ENCODE measurements at places on chromosomes 2 and 18. TPM values are rescaled to one million over a fixed set of nuclear protein-coding genes. Genes with fewer than 3 reads are reported as not detected.

DNA sequence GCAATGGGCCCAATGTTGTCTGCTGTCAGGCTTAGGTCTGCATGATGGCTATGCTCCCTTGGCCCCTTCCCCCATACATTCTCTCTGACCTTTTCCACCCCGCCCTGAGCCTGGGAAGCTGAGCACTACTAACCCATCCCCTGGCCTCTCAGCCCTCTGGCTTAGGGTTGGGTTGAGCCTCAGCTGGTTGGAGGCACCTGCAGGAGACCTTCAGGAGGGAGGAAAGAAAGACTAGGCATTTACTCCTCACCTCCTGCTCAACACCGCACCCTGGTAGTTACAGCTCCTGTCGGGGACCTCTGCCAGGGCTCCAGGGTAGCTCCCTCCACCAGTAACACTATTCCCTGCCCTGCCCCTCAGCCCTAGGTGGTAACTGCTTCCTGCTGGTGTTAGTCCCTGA lies 80.5 kb downstream of the GALNT14 start:
- H3K27ac ChIP-seq, result no peak overlapping the region
- no peak for DNase-seq
- no peaks in the 10 kb centered on the region for H3K36me3 ChIP-seq
- no peaks in the 10 kb centered on the region for H3K4me1 ChIP-seq

- DNase-seq, result no peak
- no peaks in the 10 kb centered on the region for H3K4me1 ChIP-seq
- H3K27ac ChIP-seq, result no peak overlapping the region
- no peak overlapping the region for H3K4me3 ChIP-seq
- H3K36me3 ChIP-seq, result peaks cover 12% of the 10 kb centered on the region
Measured at GRCh38 chr18:10680271-10680596, 154.4 kb downstream of the NAPG start.

GRCh38 chr2:213679894-213680293 lies 395.6 kb downstream of the SPAG16 start:
- no peaks in the 10 kb centered on the region for H3K4me1 ChIP-seq
- no peak overlapping the region for H3K4me3 ChIP-seq
- no peaks in the 10 kb centered on the region for H3K36me3 ChIP-seq
- H3K27me3 ChIP-seq, result no peaks in the 10 kb centered on the region
- no peak overlapping the region for H3K27ac ChIP-seq
- DNase-seq, result no peak

DNA sequence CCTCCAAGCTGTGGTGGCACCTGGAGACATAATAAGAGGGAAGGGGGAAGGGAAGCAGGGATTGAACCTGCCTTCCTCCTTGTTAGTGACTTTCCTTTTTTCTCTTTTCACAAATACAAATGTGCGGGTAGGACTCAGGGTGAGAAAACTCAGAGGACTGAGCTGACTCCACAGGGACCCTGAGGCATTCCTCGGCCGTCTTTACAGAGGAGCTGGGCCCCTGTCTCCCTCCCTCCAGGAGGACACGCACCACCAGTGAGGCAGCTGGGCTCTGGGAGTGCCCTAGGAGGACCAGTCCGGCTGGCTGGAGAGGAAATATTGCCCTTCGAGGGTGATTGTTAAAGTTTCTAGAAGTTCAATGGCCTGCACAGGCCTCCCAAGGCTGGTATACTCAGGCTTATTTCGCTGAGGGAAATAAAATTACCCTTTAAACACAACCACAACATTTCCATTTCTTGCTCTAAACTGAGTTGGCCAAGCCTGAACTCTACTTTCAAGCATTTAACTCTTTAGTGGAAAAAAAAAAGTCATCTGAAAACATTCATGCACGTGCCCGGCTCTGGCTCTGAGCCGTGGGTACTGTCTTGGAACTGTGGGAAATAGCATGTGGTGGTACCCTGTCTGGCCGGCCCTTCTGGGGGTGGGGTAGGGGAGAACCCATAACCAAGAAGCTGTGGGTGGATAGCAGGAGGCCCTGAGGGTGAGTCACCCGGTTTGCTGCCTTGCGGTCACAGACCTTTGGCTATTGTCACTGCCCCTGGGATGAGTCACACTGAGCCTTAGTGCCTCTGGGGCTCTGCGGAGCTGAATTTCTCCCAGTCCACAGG lies 116.0 kb downstream of the COPS8 start:
- peaks cover 2% of the 10 kb centered on the region for H3K27me3 ChIP-seq
- no peaks in the 10 kb centered on the region for H3K36me3 ChIP-seq
- no peak overlapping the region for H3K4me3 ChIP-seq
- no peak for DNase-seq

DNA sequence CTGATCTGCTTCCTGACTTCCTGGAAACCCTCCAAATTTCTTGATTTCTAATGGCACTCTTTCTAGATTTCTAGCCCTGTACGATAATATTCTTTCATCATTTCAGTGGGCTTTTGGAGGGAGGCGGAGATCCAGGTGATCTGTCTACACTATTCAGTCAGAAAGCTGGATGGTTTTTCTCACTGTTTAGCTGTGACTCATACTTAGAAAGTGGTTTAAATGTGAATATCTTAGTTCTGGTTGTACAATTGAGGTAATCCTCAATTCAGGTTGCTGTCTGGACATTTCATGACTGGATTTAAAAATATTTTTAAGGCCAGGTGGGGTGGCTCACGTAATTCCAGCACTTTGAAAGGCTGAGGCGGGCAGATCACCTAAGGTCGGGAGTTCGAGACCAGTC lies 20.8 kb downstream of the SEH1L start:
- H3K36me3 ChIP-seq, result peaks cover 28% of the 10 kb centered on the region
- no peak for DNase-seq
- H3K27me3 ChIP-seq, result no peaks in the 10 kb centered on the region
- H3K4me1 ChIP-seq, result no peaks in the 10 kb centered on the region
- H3K27ac ChIP-seq, result no peak overlapping the region

DNA sequence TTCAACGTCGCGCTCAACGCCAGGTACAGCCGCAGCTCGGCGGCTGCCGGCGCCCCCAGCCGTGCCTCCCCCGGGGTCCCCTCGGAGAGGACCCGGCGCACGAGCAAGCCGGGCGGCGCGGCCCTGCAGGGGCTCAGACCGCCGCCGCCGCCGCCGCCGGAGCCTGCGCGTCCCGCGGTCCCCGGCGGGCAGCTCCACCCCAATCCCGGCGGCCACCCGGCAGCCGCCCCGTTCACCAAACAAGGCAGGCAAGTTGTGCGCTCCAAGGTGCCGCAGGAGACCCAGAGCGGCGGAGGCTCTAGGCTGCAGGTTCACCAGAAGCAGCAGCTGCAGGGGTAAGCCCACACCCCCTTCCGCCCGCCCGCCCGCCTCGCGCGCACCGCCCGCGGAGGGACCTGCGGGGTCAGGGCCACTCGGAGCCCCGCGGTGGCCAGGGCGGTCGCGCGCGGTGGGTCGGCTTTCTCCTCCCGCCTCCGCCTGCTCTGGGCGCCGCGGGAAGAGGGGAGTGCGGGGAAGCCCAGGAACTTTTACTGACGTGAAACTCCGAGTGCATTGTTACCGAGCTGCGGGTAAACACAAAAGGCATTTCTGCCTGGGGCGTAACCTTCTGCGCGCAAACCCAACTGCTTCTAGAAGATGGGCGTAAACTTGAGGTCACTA lies 861 bp downstream of the LTBP1 start:
- H3K27me3 ChIP-seq, result peaks cover 4% of the 10 kb centered on the region
- H3K4me1 ChIP-seq, result peaks cover 6% of the 10 kb centered on the region
- peak; percentile 54 for DNase-seq
- H3K36me3 ChIP-seq, result no peaks in the 10 kb centered on the region
- peak overlapping the region; percentile 59 for H3K4me3 ChIP-seq
- H3K27ac ChIP-seq, result no peak overlapping the region

DNA sequence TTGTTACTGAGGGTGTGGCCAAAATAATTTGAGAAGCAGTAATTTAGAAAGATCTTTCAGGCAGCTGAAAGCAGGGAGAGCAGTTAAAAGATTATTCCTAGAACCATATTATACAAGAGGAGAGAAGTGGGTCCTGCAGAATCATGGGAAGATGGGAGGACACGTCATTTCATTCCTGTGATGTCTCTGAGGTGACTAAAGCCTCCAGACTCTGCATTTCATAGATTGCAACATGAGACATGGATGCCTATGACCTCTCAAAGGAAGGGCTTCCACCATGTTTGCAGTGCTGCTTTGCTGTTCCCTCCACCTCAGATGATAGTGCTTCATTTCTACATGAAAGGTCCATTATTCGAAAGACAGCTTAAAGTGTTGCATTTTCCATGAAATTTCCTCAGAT lies 788.4 kb downstream of the TSN start:
- no peak for DNase-seq
- no peaks in the 10 kb centered on the region for H3K27me3 ChIP-seq
- H3K4me3 ChIP-seq, result no peak overlapping the region
- H3K4me1 ChIP-seq, result no peaks in the 10 kb centered on the region
- no peaks in the 10 kb centered on the region for H3K36me3 ChIP-seq
- no peak overlapping the region for H3K27ac ChIP-seq

GRCh38 chr2:179059026-179059700 lies 9.2 kb upstream of the CCDC141 start:
- H3K36me3 ChIP-seq, result no peaks in the 10 kb centered on the region
- H3K27me3 ChIP-seq, result no peaks in the 10 kb centered on the region
- H3K4me1 ChIP-seq, result peaks cover 10% of the 10 kb centered on the region
- H3K27ac ChIP-seq, result no peak overlapping the region
- DNase-seq, result no peak
- no peak overlapping the region for H3K4me3 ChIP-seq

- H3K27ac ChIP-seq, result peak overlapping the region; percentile 5
- no peaks in the 10 kb centered on the region for H3K27me3 ChIP-seq
- H3K4me3 ChIP-seq, result no peak overlapping the region
- no peaks in the 10 kb centered on the region for H3K36me3 ChIP-seq
- no peak for DNase-seq
Measured at GRCh38 chr18:24630346-24630880, 170.0 kb downstream of the HRH4 start.

GRCh38 chr2:20638646-20639430 lies 12.1 kb downstream of the HS1BP3 start:
- peaks cover 29% of the 10 kb centered on the region for H3K4me1 ChIP-seq
- H3K36me3 ChIP-seq, result peaks cover 35% of the 10 kb centered on the region
- DNase-seq, result no peak
- H3K27ac ChIP-seq, result no peak overlapping the region
- no peak overlapping the region for H3K4me3 ChIP-seq

DNA sequence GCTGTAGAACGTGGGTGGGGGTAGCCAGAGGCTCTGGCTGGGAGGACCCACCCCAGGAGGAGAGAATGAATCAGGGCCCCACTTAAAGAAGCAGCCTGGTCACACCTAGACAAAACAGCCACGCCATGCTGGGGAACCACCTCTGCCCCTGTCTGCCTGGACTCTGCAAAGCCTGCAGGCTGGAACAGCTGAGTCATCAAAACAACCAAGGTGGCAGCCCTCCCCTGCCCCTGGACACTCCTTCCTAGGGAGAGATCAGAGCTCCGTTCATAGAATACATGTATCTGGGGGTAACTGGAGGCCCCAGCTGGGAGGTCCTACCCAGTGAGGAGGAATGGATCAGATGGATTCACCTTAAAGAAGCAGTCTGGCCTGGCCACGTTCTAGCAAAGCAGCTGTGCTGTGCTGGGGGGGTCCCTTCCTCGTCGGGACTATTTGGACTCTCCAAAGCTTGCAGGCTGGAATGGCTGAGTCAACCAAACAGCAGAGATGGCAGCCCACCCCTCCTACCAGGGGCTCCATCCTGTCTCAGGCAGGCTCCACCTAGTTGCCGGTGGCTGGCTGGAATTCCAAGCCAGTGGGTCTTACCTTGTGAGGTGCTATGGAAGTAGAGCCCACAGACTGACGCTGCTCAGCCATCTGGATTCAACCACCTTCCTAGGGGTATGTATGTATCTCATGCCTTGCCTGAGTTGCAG lies 50.5 kb upstream of the NT5C1B start:
- no peaks in the 10 kb centered on the region for H3K27me3 ChIP-seq
- no peak for DNase-seq
- H3K27ac ChIP-seq, result no peak overlapping the region
- no peak overlapping the region for H3K4me3 ChIP-seq

DNA sequence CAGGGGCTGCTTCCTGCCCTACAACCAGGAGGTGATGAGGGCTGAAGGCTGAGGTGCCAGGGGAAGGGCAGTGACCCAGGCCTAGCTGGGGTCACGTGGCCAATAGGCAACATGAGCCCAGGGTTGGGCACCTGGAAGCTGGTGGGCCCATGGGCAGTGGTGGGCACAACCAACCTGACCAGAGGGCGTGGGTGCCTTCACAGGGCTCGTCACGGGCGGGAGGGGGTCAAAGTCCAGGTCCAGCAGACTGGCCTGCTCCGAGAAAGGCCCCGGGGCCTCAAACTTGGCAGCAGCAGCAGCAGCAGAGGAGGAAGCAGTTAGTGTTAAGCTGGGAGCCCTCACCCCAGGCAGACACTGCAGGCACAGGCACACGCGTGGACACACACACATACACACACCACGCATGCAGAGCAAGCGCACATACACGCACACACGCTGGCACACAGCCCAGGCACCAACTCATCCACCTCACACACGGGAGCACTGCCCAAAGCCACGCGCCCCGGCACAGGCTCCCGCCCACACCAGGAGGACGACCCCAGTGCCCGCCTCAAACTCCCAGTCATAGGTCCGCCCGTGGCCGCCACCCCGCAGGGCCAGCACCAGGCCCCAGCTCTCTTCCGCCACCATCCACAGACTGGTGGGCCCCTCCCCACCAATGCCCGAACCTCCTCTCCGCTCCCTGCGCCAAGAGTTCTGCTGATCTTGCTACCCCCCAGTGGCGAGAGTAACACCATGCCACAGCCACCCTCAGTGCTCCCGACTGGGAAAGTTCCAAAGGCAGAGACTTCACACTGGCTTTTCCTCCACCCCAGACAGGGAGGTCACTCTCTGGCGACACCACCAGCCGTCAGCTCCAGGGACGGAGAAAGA lies 53.0 kb downstream of the BIN1 start:
- no peaks in the 10 kb centered on the region for H3K27me3 ChIP-seq
- H3K4me1 ChIP-seq, result peaks cover 63% of the 10 kb centered on the region
- H3K36me3 ChIP-seq, result peaks cover 71% of the 10 kb centered on the region

DNA sequence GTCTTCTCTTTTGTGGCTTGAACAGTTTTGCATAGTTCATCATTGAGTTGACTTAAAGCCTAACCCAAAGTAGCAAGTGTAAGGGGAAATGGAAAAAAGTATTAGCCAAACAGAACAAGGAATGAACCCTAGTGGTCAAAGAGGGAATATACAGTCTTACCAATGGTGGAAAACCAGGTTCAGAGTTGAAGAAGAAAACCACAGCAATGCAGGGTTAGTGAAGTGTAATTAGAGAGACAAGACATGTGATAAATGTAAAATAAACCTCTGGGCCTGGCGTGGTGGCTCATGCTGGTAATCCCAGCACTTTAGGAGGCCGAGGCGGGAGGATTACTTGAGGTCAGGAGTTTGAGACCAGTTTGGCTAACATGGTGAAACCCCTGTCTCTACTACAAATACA lies 2.4 kb downstream of the TTN start:
- H3K36me3 ChIP-seq, result peaks cover 19% of the 10 kb centered on the region
- H3K4me3 ChIP-seq, result peak overlapping the region; percentile 48
- H3K27ac ChIP-seq, result peak overlapping the region; percentile 82
- peaks cover 5% of the 10 kb centered on the region for H3K4me1 ChIP-seq
- no peaks in the 10 kb centered on the region for H3K27me3 ChIP-seq

GRCh38 chr2:150374492-150374891 lies 113.0 kb downstream of the RND3 start:
- H3K27ac ChIP-seq, result peak overlapping the region; percentile 29
- DNase-seq, result peak; percentile 96
- no peaks in the 10 kb centered on the region for H3K36me3 ChIP-seq
- peaks cover 5% of the 10 kb centered on the region for H3K4me1 ChIP-seq
- H3K27me3 ChIP-seq, result no peaks in the 10 kb centered on the region
- no peak overlapping the region for H3K4me3 ChIP-seq

SFT2D3 gene
- 6.4 TPM for total RNA-seq

AP1S3 gene
- 0.31 TPM for total RNA-seq

FIGN gene
- 0.53 TPM for total RNA-seq

ANKRD62 gene
- total RNA-seq, result not detected

SCN9A gene
- total RNA-seq, result 5.2 TPM

FAM124B gene
- 8.8 TPM for total RNA-seq

DQX1 gene
- total RNA-seq, result 0.04 TPM

NEDD4L gene
- 24.8 TPM for total RNA-seq

CSRNP3 gene
- 15.6 TPM for total RNA-seq

CYTIP gene
- 0.84 TPM for total RNA-seq

All from muscle of leg (tissue), 16 donors.